ENCODE measurements at places on chromosomes 12 and 14.

DNA sequence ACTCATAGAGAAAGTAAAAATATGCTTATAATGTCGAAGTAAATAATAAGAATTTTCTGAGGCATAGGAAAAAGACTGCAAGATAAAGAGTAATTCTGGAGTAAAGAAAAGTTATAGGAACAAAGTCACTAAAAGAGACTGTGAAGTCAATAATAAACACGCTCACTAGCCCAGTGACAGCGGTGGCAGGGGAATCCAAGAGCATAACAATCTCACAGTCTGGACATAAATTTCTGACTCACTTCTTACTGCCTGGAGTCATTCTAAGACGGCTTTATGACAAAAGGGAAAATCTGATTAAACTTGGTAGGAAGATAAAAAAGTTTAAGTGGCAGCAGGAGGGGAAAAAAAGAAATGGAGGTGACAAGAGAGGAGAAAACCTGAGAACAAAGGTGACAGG lies 56.4 kb upstream of the GRIP1 start:
- no peak for DNase-seq

GRCh38 chr12:15276088-15276698 lies 46.1 kb upstream of the PTPRO start:
- DNase-seq: peak; percentile 49

- no peak for DNase-seq
These were observed 194.3 kb downstream of the DACT1 start for GRCh38 chr14:58832095-58832521.

DNA sequence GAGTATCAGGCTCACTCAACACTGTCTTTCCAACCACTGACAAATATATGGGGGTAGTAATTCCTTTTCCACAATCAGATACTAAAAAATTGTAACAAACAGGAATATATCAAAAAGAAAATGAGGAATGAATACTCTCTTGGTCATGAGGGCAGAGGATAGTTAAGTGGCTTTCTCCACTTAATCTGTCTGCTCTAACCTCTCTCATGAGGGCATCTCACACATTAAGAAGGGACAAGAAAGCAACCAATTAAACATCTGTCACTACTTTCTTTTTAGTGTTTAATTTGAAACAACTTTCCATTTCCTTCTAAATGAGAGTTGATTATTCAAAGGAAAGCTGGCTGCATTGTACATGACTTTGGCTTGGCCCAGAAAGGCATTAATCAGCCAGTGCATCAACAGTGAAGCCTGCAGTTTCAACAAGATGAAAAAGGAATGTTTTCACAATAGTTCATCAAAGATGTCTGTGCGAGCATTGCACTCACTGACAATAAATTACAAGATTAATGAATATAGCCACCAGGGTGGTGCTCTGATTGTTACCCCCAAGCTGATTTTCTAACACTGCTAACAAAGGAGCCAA lies 142.0 kb downstream of the SEC23A start:
- no peak for DNase-seq

DNA sequence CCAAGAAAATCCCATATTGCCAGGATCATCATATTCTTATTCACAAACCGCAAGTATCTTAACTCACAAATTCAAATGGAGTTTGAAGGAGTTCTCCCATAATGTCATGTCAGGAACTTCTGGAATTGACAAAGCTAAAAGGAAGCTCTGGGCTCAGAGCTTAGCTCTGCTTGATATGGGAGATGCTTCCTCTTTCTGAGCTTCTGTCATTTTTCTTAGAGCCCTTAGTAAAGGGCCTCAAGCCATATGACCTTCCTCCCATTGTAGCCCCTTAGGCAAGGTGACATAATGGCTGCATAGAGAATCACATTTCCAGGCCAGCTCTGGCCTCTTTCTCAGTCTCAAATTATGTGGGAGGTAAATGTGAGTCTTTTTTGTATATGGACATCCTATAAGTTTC lies 40.9 kb downstream of the SLC4A8 start:
- no peak for DNase-seq

Data from left kidney (tissue), 8 donors.